ENCODE measurements at places on chromosomes 1 and 21. TPM values are rescaled to one million over a fixed set of nuclear protein-coding genes. Genes with fewer than 3 reads are reported as not detected.
A peak's percentile ranks its signal among the peaks of the same experiment; 100 is the strongest.

- DNase-seq: no peak
These were observed 18.8 kb downstream of the PIK3C2B start for GRCh38 chr1:204475656-204476432.

DNA sequence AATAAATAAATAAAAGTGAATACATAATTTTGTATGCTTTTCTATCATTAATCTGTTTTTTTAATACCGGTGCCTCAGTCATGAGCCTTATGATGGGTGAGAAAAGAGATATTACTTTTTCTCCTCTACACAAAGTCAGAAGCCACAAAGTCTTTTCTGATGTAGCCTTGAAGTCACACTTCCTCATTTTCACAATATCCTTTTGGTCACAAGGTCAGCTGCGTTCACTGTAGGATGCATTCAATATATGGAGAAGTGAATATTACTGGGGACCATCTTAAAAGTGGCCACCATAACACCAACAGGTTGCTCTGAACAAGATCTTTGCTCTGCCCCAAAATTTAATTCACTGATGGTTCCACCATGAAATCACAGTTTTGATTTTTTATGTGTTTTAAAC lies 83.3 kb upstream of the TNR start:
- no peak for DNase-seq

QSOX1 gene
- 88.2 TPM for total RNA-seq

- no peak for DNase-seq
These were observed 53.1 kb downstream of the TNR start for GRCh38 chr1:175690298-175690697.

TNFSF4 gene
- total RNA-seq: 4.0 TPM

- no peak for DNase-seq
These were observed 8.6 kb downstream of the GLIS1 start for GRCh38 chr1:53730224-53730865.

- DNase-seq: no peak
These were observed 68.7 kb upstream of the C1orf105 start for GRCh38 chr1:172351754-172352161.

DNA sequence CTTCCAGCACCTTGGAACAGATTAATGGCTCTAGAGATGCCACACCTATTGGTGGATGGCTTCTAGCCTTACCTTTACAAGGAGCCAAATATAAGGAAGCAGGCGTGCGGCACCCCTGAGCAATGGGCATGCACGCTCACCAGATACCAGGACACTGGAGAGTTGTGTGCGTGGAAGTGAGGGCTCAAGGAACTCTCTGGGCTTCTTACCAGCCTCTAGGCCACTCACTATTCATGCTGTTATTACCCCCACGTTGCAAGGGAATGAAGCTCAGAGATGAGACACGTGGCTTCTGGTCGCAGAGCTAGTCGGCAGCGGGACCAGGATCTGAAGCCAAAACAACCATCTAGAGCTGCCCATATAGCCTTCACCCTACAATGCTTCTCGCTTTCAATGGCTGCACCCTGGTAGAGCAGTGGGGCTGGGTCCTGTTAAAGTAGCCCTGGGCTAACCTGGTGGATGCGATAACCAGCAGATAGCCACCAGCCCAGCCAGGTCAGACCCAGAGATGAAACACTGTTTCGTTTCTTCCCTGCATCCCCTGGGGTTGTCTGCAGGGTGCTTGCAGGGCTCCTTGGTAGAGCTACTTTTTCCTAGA lies 396.4 kb upstream of the VAMP3 start:
- peak; percentile 26 for DNase-seq

- DNase-seq: no peak
These were observed 64.0 kb upstream of the GUCA2B start for GRCh38 chr1:42089246-42089645.

CD53 gene
- total RNA-seq: 50.7 TPM

GRCh38 chr1:223211323-223211985 lies 68.4 kb upstream of the TLR5 start:
- no peak for DNase-seq

GRCh38 chr1:205568135-205568468 lies 63.6 kb downstream of the CDK18 start:
- DNase-seq: no peak

DNA sequence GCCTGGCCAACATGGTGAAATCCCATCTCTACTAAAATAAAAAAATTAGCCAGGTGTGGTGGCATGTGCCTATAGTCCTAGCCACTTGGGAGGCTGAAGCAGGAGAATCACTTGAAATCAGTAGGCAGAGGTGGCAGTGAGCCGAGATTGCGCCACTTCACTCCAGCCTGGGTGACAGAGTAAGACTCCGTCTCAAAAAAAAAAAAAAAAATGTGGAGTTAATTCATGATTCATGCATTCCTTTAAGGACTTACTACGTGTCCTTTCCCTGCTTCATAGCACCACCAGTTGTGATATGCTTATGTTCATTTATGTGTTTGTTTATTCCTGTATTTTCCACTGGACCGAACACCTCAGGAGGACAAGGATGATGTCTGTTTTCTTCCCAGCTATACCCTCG lies 12.7 kb upstream of the PRELP start:
- peak; percentile 95 for DNase-seq

- DNase-seq: no peak
These were observed 20.6 kb downstream of the NENF start for GRCh38 chr1:212453156-212453857.

DNA sequence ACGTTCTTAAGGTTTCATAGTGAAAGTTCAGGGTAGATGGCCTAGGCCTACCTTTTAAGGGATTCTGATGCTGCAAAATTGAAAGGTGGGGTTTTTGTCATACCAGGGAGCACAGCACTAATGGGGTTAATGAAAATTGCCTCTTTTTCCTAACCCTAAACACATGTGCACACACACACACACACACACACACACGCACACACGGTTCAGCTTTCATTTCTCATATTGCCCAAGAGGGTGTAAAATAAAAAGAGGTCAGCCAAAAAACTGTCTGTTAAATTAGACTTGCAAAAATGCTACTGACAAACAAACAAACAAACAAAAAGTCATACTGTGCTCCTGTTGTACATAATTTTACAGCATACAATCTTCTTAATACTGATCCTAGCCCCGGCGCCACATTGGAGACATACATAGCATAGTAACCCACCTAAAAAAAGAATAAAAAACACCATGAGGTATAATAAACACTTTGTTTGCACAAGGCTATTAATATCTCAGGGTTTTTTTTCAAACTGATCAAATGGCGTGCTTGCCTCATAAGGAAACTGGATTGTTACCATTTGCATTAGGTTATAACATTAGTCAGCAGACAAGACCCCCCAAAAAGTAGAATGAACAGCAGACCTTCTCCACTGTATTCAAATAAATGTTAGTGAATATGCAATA lies 69.1 kb downstream of the TGFB2 start:
- DNase-seq: no peak

GRCh38 chr1:110707232-110707631 lies 32.5 kb upstream of the KCNA3 start:
- no peak for DNase-seq

DNA sequence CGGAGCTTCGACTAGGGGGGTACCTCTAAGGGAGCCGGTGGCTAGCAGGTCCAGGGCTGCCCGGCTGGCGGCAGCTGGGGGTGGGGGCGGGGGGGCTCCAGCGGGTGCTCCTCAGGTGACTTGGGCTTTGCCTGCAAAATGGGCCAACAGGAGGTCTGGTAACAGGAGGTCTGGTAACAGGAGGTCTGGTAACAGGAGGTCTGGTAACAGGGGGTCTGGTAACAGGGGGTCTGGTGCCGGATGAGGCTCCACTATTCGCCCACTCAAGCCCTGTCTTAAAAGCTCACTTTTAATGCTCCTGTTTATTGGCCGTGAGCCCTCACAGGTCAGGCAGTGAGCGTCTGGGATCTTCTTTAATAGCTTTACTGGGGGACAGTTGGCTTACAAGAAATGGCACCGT lies 40.4 kb upstream of the ACTRT2 start:
- no peak for DNase-seq

RPE65 gene
- not detected for total RNA-seq

SEMA4A gene
- 8.9 TPM for total RNA-seq

DNA sequence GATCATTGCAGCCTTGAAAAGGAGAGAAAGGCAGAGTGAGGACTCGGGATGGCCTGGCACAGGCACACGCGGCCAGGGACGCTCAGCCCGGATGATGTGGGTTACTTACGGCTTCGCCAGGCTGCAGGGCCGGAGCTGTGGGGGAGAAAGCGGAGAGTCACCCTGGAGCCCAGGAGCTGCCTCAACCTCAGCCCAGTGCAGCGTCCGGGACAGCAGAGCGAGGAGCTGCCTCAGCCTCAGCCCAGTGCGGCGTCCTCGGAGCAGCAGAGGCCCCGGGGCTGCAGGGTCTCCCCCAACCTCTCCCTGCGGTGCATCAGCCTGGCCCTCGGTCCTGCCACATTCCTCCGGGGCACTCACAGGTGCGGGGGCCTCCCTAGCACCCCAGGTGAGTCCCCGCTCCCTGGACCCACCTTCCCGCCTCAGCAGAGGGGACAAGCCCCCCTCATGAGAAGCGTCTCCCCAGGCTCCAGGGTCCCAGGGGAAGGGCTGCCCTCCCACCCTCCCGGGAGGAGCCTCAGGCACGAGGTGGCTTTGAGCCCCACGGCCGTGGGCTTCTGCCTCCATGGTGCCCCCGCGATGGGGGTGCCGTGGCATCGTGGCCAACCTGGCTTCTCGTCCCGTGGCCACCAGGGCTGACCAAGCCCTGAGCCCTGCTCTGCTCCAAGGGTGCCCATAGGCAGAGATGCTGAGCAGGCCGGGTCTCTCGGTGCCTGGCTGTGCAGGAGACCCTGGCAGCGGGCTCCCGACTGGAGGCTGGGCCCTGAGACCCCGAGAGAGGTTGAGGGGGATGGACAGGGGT lies 10.5 kb upstream of the RNF223 start:
- DNase-seq: no peak

BRDT gene
- not detected for total RNA-seq

DNA sequence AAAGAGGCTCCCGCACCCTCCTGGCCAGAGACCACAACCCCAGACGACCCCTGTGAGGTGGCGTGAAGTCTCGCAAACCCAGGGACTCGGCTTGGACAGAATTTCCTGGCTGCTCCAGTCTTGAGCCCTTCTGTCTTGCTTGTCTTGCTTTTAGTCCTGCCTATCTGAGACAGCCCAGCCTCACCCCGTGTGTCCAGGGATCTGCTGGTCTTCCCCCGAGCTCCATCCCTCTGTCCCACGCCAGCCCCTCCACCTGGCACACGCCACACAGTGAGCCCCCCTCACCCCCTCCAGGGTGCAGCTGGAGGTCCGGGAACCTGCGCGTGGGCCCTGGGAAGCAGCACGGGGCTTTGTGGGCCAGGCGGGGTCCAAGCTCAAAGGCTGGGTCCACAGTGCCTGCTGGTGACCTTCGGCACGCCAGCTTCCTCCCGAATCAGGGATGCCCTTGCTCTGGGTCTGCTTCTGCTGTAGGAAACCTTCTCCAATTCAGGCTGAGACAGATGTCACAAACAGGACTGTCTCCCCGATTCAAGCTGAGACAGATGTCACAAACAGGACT lies 97.1 kb downstream of the SIK1 start:
- DNase-seq: no peak

MYCL gene
- total RNA-seq: 1.2 TPM

GRCh38 chr21:40602080-40602479 lies 244.9 kb downstream of the DSCAM start:
- DNase-seq: no peak

DNA sequence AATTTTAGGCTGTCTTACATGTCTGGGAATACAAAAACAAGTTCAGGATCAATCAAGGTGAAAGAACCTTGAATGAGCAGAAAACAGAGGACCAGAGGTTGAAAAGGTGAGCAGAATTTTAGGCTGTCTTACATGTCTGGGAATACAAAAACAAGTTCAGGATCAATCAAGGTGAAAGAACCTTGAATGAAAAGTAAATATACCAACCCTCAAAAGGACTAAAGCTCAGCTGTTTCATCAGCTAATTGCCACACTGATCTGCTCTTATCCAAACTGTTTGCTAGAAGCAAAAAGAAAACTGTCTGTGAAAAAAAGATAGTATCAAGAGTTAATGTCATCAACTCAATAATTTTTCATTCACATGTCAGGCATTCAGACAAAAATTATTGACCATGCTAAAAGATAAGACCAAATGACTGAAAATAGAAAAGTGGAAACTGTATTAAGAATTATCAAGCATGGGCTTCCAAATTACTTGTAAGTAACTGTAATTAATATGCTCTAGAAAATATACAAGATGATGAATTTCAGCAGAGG lies 69.2 kb downstream of the LTN1 start:
- no peak for DNase-seq

DNA sequence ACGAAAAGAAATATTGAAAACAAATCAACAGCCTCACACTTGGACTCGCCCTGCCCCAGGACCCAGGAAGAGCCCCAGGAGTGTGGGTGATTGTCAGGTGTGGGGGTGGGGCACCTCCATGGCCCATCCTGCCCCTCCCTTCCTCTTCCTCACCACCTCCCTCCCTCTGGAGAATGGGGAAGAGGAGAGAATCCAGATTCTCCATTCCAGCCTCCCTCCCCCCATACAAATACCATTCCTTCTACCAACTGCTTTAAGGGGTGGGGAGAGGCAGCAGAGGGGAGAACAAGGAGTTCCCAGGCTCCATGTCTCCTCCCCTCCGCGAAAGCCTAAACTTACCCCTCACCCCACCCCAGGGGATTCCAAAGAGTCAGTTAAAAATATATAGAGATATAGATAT lies 36.7 kb downstream of the MEF2D start:
- DNase-seq: peak; percentile 70

CSF1 gene
- 69.1 TPM for total RNA-seq

DNA sequence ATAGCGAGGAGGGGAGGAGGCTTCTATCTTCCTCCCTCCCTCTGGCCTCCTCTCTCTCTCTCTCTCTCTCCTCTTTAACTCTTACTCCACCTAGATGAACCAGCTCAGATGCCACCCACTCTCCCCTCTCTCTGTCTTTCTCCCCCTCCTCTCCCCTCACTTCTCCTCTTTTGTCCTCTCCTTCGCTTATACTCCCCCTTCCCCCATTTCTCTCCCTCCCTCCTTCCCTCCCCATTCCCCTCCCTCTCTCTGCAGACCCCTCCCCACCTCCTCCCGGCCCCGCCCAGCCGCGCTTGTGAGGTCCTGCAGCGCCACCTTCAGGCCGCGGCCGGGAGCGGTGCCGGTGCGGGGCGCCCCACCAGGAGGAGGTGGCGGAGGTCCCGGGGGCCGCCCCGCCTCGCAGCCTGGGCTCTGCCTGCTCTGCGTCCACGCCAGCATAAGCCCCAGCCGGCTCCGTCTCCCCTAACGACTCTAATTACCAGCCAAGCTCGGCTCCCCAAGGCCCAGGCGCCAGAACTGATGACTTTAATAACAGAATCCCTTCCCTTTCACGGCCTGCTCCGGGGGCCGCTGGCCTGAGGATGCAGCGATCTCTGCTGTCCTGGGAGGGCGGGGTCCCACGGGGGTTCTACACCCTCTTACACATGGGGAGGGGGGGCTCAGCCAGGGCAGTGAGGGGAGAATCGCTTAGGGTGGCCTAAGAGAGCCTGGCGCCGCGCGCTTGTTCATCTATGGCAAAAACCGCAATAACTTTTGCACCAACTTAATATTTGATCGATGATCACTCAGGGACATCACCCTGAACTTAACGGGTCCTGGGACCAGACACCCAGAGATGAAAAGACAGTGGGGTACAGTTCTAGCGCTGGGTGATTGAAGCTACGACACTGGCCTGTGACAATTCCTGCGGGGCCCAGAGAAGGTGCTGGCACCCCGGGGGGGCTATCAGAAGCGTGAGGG lies 637.3 kb downstream of the MATN1 start:
- peak; percentile 92 for DNase-seq

TMEM52 gene
- total RNA-seq: not detected

GRCh38 chr1:176501599-176501998 lies 38.6 kb downstream of the PAPPA2 start:
- DNase-seq: no peak
